Naive thymus-derived CD4-positive, alpha-beta T cell (primary cell): ENCODE measurements at places on chromosomes 4 and X.

DNA sequence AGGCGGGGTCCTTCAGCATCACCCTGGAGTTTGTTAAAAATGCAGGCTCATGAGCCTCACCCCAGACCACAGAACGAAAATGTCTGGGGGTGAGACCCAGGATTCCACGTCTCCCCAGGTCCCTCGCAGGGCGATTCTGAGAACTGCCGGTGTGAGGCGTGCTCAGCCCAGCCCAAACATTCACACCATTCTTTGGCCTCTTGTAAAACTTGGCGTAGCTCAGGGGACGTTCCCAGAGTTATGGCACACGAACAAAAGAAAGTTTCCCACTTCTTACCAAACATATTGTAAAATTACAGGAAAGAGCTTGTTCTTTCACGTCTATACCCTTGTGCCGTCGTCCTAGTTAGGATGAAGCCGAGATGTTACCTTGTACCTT lies 12.9 kb downstream of the CD99 start:
- no peak for DNase-seq

- no peak for DNase-seq
Observed at GRCh38 chr4:147843162-147843561, 111.3 kb downstream of the ARHGAP10 start.

GRCh38 chr4:42632653-42633382 lies 24.1 kb downstream of the ATP8A1 start:
- DNase-seq: no peak

DNA sequence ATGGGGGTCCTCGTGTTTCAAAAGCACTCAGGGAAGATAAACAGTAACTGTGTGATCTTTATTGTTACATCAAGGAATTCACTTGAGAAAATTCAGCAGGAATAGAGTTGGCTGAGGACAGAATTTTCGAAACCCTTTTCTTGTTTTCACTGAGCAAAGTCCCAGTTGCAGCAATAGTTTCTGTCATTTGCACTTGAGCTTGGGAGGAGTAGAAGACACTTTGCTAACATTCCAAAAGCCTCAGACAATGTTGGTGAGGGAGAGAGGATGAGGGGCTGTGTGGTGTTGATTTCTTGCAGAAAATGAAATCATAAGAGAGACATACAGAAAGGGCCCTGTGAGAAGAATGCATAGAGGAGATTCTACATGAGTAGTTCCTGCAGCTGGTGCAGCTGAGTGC lies 151.9 kb upstream of the DIPK2B start:
- DNase-seq: no peak

DNA sequence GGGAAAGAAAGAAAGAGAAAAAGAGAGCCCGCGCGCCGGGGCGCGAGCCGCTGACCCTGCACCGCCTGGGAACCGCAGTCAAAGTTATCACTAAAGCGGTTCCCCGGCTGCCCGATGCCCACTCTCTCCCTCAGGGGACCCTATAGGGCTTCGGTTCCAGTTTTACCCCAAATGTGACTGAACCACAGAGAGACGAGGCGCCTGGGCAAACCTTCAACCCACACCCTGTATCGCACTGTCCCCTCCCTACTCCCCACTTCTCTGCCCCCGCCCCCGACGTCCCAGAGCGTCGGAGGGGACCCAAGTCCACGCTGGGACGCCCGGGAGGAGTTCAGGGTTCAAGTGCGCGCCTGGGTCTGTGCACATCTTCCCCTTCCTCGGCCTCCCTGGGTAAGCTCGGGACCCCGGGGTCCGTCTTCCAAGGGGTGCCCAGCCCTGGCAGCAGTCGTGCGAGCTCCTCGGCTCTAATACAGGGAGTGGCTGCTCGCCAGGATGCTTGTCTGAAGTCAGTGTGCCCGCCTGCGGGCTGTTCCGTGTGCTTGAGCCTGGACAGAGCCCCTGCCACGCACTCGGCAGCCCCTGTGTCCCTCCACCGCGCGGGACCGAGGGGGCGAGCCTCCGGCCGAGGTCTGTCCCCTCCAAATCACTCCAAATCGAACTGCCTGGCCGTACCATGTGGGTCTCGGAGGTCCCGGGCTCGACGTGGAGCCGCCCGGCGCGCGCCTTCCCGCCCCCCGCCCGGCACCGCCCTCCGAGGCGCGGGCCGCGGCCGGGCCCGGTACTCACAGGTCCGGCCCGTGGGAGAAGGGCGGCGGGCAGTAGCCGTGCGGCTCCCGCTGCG lies 960 bp downstream of the TRPC3 start:
- DNase-seq: peak; percentile 24

- DNase-seq: no peak
Observed at GRCh38 chr4:124276461-124276860, 436.1 kb downstream of the ANKRD50 start.

DNA sequence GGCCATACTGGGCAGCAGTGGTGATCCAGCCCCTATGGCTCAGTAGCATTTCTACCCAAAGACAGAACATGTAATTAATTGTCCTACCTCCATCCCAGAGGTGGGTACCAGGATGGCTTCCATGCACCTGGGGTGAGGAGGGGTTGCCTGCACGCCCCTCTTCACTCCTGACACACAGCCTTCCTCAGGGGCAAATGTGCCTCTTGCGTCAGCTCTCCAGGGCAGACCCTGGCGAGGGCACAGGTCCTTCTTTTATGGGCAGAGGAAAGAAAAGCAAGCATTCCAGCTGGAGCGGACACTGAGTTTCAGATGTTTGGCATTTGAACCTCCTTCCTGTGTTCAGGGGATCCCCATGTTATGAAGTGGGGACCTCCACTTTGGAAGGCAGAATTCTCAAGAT lies 95.6 kb downstream of the PHKA2 start:
- DNase-seq: no peak

GRCh38 chr4:25290490-25291067 lies 22.0 kb upstream of the ZCCHC4 start:
- no peak for DNase-seq

GRCh38 chr4:8163026-8163425 lies 4.4 kb upstream of the ABLIM2 start:
- DNase-seq: no peak

- DNase-seq: peak; percentile 3
Observed at GRCh38 chrX:124018023-124018422, 56.5 kb downstream of the STAG2 start.

DNA sequence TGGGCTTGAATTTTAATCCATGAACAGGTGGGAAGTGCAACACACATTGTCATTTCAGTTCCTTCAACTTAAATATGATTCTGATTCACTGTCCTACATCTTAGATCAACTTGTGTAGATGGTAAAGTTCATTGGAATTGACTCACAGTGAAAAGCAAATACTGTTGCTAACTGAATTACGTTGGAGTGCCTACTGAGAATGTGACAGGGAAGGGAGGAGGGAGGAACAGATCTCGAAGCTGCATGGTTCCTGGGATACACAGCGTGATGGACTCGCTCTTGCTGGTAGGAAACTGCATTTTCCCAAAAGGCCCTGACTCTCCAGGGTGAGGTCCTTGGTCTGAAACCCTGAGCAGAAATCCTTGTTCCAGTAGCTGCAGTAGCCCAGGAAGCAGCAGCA lies 284.2 kb downstream of the USP46 start:
- no peak for DNase-seq

- no peak for DNase-seq
Observed at GRCh38 chrX:123975180-123975579, 13.7 kb downstream of the STAG2 start.

- no peak for DNase-seq
Observed at GRCh38 chr4:100497791-100498190, 20.0 kb downstream of the EMCN start.

DNA sequence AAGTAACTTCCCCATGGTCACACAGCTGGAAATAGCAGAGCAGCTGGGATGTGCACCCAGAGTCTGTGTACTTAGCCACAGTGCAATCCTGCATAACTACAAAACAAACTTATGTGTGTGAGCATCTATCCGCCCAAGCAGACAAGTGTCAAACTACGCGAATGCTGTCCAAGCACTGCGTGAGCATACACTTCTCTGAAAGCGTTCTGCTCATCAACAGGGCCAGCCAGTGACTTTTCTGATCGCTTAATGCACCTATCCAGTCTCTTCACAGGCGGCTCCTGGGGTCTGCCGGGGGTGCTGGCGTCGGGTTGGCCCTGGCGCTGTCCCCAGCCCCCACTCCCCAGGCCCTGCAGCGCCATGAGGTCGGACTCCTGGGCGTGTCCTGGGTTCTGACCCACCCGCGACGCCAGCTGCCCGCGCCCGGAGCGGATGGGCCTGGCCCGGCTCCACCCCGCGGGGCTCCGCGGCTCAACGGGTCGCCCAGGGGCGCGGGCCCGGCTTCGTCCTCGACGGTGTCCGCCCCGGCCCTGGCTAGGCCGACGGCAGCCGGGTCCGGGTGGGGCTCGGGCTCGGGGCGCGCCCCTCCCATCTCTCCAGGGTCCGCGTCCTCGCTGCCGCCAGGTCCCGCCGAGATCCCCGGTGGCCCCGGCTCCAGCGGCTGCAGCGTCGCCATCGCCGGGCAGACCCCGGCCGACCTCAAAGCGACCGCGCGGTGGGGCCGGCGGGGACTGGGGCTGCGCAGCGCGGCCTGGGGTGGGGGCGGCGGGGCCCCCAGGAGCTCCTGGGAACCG lies 1.3 kb upstream of the ZNF141 start:
- no peak for DNase-seq

DNA sequence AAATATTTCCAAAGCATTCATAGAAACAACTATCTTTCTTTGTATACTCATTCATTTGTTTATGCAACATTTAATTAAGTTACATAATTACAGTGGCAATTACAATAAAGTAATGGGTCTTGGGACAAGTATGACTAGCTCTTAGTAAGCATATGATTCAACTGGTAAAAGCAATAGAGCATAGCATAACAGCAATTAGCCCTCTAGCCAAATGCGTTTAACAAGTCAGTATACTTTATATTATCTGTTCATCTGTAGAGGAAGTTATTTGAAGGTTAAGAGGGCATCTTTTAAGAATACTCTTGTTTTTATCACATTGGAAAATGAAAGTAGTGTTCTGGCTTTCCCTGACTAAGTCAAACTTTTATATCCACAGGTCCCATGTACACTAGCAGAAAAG lies 198.1 kb upstream of the UGT8 start:
- DNase-seq: no peak

DNA sequence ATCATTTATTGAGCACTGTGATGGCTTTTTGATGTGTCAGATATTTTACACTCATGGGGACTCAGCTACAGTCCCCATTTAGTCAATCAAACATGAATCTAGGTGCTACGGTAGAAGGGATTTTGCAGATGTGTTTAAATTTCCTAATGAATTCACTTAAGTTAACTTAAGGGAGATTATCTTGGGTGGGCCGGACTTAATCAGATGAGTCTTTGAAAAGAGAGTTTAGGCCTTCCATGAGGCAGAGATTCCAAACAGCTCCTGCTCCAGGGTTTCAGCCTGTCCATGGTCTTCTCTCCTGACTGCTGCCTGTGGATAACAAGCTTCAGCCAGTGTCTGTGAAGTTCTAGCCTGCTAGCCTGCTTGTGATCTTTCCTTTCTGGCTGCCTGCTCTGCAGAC lies 202.4 kb downstream of the IDS start:
- DNase-seq: no peak

DNA sequence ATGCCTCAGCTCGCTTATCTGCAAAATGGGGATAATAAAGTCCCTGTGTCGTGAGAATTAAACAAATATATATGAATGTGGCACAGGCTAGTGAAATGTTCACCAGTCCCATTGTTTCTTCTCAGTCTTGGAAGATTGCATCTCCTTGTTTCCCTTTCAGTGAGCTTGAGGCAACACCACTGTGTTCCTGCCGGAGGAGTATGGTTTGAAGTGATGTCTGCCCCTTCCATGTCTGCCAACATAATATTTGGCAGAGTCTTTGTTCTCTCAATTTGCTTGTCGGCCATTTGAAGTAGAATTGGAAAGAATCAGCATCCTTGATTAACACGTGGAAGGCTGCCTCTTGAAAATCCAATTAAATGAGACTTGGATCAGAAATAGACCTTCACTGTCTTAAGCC lies 1088.5 kb upstream of the INTU start:
- DNase-seq: no peak

GRCh38 chr4:127327491-127327890 lies 305.3 kb upstream of the INTU start:
- no peak for DNase-seq

- DNase-seq: no peak
Observed at GRCh38 chrX:119694601-119695534, 1.9 kb upstream of the SEPTIN6 start.

DNA sequence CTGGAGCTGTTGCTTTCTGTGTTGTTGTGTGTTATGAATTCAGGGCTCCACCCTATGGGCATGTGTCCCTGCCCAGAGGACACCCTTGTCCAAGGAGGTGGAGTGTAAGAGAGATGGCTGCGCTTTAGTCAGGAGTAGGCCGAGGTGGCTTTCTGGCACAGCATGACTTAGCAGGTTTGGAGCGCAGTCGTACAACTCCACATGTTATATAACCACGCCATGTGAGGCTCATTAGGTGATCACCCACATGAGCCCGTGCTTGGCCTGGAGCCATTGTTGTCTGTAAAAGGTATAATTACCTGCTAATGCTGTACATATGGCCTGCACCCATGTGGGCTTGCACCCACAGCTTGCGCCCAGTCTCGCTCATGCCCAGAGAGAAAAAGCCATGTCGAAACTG lies 15.8 kb upstream of the ANAPC4 start:
- no peak for DNase-seq

- DNase-seq: no peak
Observed at GRCh38 chrX:153874085-153874365, 11.9 kb downstream of the L1CAM start.

DNA sequence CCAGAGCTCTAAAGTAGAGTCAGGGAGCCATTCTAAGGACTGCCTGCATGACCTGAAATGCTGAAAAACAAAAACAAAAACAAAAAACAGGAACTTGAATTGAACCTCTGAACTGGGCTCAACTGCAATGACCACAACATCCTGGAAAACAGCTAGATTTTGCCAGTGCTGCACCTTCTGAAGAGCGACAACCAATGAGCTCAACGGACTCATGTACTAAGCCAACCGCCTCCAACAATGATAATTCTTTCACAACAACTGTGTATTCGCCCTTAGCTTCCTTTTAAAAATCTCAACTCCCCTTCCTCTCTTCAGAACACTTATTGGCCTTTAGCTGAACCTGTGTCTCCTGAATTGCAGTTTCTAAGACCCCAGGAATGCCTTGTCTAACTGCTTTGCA lies 69.8 kb downstream of the HAUS3 start:
- DNase-seq: no peak

DNA sequence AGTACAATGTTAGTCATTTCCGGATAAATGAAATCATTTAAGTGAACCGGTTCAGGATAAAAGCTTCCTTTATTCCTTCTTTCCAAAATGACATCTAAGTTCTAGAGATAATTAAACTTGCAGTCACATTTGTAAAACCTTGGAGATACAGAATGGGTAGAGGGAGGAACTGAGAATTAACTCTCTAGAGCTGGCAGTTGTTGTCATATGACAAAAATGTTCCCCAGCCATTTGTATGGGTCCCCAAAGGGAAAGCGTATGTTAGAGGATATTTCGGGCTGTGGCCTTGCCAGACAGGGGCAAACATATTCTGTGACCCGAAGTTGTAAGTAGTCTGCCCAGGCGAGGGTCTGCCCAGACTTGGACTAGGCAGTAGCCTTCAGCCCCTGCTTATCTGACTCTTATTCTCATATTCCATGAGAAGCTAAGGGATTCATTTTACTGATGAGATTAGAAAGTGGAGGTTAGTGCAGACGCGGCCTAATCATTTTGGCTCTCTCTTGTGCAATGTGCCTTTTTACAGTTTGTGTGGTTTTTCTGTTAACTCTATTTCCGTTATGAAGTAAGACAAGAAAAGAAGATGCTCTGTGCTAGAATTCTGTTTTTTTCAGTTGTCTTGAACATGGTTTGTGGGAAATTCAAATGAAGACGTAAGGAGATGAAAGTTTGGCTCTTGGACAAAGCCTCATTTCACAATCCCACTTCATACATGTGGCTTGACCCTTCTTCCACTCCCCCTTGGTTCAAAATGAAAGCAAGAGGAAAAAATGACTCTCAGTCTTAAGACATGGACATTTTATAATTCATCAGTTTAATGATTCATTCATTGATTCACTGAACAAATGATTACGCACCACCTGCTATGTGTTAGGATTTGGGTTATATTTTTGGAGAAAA lies 2394.2 kb upstream of the AGA start:
- DNase-seq: no peak
